ENCODE measurements at places on chromosomes 5 and 9.

- no peak for DNase-seq
Observed at GRCh38 chr5:32254881-32255539, 57.7 kb downstream of the MTMR12 start.

DNA sequence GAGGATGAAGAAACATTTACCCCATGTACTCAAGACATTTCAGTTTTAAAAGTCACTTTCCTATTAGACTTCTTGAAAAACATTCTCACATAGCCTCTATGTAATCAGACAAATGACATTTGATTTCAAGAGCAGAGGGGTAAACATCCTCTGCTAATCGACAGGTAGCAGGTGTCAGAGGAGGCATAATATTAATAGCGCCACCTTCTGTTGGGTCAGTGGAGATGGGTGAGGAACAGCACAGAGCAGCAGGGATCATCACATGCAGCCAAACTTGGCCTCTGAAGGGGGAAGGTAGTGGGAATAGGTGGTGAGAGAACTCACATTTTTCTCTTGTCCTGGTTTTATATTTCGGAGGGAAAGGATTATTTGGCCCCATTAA, 3.3 kb upstream of the LSM11 start:
- DNase-seq = no peak

DNA sequence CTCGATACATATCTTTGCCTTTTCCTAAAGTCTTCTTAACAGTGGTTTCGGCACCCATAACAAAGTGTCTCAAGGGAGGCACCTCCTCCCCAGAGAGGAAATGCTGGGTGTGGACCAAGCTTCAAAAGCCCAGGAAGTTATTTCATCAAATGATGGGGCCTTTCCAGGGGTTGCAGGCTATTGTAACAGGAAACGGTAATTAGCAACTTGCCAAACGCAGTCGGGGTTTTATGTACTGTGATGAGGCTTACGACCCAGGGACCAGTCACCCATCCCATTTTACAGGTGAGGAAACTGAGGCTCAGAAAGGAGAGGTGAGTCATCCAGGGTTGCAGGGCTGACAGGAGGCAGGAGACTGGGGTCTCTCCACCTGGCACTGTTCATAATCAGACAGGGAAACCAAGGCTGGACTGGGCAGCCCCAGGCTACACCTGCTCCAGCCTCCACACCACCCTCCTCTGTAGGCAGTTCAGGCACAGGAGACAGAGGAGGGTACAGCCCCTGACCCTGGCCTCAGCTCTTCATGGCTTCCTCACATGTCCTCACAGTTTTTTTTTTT, 30.0 kb upstream of the SUSD3 start:
- DNase-seq = peak; percentile 61

DNA sequence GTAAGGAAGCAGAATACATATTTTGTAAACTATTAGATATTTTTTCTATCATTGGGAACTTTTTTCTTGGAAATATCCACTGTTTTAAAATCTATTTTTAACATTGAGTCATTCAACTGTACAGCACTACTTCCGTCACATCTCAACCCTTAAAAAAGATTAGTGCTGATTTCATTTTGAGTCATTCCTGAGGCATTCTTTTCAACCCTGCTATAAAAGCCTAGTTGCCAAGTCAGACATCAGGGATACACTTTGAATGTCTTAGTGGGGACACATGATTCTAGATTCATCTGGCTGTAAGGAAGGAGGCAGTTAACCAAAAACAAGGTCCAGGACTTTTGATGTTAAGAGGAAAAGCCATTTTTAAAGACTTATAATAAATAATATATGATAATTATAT, 160.9 kb downstream of the GIN1 start:
- DNase-seq = no peak

DNA sequence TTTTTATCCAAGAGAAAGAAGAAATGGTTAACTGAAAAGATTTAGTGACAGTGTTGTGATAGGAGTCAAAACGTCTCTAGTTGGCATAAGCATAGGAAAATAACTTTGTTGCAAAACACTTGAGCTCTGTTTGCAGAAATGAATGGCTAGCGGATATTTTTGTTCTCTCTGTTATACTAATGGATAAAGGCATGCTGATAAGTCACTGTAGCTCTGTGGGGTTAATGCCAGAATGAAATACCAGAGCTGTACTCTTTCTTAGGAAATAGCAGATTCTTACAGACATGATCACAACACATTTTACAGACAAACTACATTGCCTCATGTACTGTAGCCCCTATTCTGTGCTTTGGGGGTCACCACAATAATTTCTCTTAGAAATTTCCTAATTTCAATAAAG, 202.8 kb downstream of the DMRTA1 start:
- DNase-seq = no peak

DNA sequence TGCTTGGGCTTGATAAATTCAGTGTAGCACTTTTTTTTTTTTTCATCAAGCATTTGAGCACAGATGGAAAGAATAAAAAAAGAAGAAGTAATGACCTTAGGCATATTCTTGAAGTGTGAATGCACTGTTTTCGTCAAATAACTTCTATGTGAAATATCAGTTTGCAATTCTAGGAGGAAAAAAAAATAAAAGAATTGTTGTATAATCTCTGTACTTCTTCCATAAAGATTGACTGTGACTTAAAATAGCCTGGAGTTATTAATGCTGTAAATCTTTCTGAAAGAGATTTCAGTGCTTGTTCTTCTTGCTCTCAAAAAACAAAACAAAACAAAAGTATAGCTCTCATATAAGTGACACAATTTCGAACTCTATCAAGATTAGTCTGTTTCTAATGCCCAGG, 536.9 kb upstream of the ZNF608 start:
- DNase-seq = no peak

DNA sequence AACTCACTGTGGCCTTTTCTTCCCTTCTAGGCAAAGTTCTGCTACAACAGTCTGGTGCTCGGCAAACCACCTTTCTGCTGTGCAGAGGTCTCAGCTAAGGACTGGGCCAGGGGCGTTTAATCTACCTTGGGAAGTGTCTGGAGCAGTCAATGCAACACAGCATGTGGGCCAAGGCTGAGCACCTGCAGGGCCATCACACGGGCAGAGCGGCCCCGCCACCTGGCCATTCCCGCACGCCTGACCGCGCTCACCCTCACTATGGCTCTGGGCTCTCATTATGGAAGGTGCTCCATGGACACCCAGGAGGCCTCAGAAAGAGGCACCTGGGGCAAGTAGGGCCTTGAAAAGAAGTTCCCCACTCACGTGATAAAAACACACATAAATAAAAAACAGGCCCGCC, 65.7 kb upstream of the TBC1D9B start:
- no peak for DNase-seq
